ENCODE measurements at places on chromosomes 2 and 18. TPM values are rescaled to one million over a fixed set of nuclear protein-coding genes. Genes with fewer than 3 reads are reported as not detected.

DNA sequence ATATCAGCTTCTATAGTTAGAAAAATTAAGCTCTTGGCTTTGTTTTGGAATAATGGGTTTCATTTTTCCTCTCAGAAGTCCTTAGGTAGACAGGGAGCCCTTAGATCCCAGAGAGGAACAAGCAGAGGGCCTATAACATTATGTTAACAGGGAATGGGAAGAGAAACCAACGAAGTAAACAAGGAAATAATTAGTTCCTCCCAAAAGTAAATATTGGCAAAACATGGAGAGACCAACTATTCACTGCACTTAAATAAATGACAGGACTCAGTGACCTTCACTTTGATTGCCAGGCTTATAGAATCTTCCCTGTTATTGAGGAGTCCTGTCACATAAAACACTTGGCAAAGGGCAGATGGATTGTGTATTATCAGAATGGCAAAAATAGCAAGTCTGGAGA is 5.3 kb downstream of the CRIM1 start:
- DNase-seq: no peak

Gene SKA1
- total RNA-seq: 55.4 TPM

Gene DYNAP
- total RNA-seq: not detected

DNA sequence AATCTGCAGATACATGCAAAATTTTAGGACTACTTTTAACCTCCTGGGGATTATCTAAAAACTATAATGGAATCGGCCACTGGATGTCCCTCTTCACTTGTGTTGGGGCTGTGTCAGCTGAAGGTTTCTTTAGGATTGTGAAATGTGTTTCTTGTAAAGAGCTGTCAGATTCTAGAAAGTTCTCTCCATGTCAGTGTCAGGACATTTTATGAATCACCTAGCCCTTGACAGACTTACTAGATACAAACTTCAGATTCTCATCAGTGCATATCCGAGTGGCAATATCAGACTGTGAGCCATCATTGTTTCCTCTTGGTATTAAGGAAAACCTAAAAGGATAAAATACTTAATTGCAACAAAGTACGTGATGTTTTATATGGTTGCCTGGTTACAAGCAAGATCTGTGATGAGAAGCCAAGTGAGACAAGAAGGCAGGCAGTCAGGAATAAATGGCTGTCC is 107.3 kb downstream of the CPS1 start:
- DNase-seq: no peak

GRCh38 chr2:172613615-172614231 is 57.8 kb downstream of the PDK1 start:
- DNase-seq: no peak

- no peak for DNase-seq
These were observed 688.4 kb upstream of the SYT4 start for GRCh38 chr18:43965691-43966090.

- no peak for DNase-seq
These were observed 309.0 kb downstream of the CMPK2 start for GRCh38 chr2:6556755-6557154.

DNA sequence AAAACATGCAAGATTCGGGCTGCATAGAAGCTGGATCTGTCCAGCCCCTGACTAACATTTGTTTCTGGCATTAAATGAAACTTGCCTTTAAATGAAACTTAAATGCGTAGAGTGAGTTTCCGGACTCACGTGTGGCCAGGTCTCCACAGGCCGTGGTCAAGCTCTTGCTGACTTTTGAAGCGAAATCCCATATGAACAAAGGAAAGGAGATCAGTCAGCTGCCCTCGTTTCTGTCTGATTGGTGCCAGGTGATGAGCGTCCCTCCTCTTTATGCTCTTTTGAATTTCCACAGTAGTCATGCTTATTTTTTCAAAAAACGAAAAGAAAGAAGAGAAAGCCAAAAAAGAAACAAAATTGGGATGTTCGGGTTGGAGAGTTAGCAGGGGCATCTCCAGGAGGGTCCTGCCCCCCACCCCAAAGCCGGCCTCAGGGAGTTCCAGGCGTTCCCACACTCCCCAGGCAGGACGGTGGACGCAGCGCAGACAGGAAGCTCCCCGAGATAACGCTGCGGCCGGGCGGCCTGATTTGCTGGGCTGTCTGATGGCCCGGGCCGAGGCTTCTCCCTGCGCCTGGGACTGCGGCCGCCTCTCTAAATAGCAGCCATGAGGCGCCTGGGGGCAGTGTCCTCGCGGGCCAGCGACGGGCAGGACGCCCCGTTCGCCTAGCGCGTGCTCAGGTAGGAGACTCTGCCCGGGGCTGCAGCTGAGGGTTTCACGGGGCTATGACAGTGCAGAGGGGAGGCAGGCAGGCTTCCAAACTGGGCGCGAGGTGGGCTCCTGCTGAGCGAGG is at the start of gene COLEC11:
TSS of gene COLEC11 (plus strand) at position 620 of the 789 bp plus-strand sequence. CDS start 9,229 bp downstream, outside the sequence.
- DNase-seq: no peak
